Stimulated activated CD8-positive, alpha-beta memory T cell treated with anti-CD3 and anti-CD28 coated beads, Interleukin-15, amount 100 ng/mL, for 24 hours (primary cell): ENCODE measurements at places on chromosomes 16 and 17.
A peak's percentile ranks its signal among the peaks of the same experiment; 100 is the strongest.

GRCh38 chr16:57516176-57516725 is 20.1 kb downstream of the CCDC102A start:
- no peak for DNase-seq

- no peak for DNase-seq
These were observed 17.3 kb downstream of the RFFL start for GRCh38 chr17:35046245-35046644.

GRCh38 chr16:86975445-86975844 is 341.7 kb downstream of the C16orf95 start:
- DNase-seq = no peak

- DNase-seq = no peak
These were observed 8.1 kb downstream of the AMZ2 start for GRCh38 chr17:68255731-68256538.

GRCh38 chr16:65070831-65071432 is 50.9 kb downstream of the CDH11 start:
- no peak for DNase-seq

GRCh38 chr17:979539-980405 is at the start of gene NXN:
TSS of gene NXN (minus strand) at chr17:979776.
- DNase-seq = peak; percentile 97

GRCh38 chr17:76088868-76089576 is 10.0 kb downstream of the ZACN start:
- DNase-seq = no peak

- DNase-seq = no peak
These were observed 28.6 kb upstream of the ITGA3 start for GRCh38 chr17:50027172-50027880.

DNA sequence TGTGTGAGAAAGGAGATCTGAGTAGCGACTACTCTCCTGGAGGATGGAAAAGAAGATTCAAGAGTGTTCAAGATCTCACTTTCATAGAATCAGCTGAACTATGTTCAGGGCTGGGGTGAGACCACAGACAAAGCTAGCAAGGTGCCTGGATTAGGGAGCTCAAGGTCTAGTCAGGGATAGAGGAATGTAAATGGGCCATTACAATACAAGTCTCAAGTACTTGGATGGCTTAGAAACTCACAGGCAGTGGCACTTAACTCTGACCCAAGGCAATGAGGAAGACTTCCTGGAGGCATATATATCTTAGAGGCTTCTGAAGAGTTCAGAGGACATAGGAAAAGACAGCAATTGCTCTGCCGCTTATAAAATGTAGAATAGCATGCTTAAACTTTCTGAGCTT is 184.9 kb upstream of the CDH11 start:
- no peak for DNase-seq

GRCh38 chr16:64481497-64481896 is 640.4 kb downstream of the CDH11 start:
- no peak for DNase-seq

- peak; percentile 33 for DNase-seq
These were observed 759 bp downstream of the ALKBH5 start for GRCh38 chr17:18184143-18185031.

DNA sequence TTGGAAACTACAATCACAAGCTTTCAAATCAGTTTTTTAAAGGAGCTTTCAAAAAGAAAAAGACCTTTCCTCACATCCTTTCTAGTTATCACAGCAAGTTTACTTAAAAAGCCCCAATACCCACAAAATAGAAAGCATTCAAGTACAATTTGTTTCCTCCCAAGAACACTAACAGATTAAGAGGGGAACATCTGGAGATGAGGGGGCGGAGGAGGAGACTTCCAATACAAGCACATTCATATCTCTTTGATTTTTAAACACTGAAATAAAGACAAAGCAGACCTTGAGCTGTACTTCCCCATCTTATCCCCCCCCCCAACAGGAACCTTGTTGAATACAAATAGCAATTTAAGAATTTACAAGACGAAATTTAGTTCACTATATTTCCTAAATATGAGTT is 2.0 kb downstream of the YWHAE start:
- DNase-seq = no peak

DNA sequence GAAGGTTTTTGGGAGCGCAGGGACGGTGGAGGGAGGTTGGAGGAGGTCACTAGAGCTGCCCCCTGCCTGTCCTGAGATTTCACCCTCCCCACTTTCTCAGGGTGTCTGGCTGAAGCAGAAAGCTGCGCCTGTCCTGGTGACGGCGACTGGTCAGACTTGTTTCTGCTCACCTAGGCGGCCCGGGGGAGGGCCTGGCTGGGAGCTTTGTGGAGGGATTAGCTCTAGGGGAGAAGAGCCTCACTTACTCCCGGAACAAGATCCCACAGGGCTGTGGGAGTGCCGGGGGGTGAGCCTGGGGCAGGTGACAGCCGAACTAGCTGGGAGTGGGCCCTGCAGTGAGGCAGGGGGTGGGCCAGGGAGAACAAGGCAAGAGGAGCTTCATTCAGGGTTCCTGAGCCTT is 11.5 kb downstream of the NHERF1 start:
- no peak for DNase-seq

DNA sequence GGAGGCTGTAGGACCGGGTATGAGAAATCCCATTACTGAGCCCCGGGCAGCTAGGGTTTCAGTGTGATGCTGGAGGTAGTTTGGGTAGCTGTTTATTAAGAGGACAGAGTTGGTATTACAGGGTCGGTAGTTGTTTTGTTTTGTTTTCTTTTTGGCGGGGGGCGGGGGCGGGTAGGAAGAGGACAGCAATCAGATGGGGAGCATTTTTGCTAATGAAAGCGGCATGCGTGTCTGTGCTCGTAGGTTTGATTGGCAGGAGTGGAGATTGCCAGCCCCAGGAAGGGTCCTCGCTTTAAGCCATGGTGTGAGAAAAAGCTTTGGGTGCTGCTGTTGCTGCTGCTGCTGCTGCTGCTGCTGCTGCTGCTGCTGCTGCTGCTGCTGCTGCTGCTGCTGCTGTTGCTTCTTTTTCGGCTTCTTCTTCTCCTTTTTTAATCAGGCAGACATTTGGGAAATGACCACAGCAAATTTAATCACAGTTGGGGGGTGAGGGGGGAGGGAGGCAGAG is 498.5 kb upstream of the ZFHX3 start:
- no peak for DNase-seq

- peak; percentile 27 for DNase-seq
These were observed 204.5 kb upstream of the RPL38 start for GRCh38 chr17:73998653-73999645.

DNA sequence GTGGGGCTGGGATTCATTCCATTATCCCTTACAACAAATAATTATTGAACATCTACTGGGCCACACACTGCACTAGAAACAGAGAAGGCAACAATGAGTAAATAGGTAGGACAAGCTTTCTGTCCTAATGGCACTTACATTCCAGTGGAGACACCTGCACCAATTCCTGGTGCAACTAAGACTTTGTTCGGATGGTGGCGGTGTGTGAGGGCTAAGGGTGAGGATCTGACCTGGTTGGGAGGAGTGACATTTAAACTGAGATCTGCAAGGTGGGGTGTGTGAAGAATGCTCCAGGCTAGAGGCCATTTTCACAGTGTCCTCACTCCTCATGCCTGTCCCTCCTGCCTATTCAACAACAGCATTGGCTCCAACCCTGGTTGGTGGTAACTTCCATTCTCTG is 510.0 kb downstream of the XYLT1 start:
- no peak for DNase-seq

DNA sequence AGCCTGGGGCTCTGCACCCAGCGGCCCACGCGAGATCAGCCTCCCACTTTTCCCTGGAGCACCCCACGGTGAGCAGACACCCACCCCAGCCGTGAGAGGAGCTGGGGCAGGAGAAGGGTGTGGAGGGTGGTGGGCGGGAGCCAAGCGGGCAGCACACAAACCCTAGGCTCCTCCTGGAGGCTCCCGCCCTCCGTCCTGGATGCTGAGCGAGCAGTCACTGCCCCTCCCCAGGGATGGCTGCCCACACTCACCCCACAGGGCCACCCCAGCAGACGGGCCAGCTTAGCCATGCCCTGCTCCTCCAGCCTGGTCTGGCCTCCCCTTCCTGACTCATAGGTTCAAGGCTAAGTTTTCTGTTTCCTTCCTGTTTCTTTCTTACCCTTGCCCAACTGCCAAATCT is 15.7 kb upstream of the ABCC3 start:
- no peak for DNase-seq

GRCh38 chr17:6104956-6105648 is 34.9 kb downstream of the WSCD1 start:
- no peak for DNase-seq

DNA sequence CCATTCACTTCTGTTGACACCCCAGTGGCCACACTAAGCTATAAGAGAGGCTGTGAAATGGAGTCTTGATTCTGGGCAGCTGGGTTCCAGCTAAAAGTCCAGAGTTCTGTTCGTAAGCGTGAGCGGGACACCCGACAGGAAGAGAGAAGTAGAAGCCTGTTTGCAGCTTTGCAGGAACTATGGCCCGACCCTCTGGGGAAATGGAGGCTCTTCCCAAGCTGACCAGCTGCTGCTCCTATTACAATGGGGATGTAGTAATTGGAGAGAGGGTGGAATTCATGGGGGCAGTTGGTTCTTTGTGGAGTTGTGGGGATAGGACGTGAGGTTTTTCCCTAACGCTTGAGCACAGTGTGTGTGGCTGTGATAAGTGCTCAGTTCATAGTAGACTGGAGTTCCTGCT is 28.4 kb downstream of the UBALD1 start:
- no peak for DNase-seq

DNA sequence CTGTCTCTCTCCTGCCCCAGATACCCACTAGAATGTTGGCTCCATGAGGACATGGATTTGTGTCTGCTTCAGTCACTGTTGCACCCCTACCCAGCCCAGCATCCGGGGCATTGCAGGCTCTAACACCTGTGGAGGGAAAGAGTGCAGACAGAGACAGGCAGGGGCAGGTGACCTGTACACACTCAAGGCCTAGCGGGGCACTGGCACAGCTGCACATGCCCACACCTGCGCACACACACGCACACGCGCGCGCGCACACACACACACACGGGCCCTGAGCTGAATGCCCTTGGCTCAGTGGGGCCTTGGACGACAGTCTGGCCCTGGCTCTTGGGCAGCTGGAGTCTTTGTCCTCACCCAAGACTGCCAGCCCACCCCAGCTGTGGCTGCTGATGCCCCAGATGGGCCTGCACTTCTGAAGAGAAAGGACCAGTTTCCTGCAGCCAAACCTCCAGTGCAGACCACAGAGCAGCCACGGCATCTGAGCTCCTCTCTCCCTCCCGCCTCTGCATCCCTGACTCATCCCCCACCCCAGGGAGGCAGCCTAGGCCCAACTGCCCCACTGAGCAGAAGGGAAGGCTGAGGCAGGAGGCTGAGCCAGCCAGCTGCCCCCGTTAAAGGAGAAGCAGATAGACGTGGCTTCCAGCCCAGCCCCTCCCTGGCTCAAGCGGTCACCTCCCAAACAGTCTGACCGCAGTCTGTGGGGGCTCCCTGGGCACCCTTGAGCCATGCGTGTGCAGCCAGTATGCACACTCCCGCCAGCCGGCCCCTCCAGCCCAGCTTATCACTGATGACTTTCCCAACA is 12.3 kb upstream of the RAI1 start:
- DNase-seq = no peak

- DNase-seq = no peak
These were observed 75.8 kb upstream of the METTL9 start for GRCh38 chr16:21523411-21524067.

GRCh38 chr17:41420134-41420533 is 4.3 kb downstream of the KRT37 start:
- DNase-seq = no peak

DNA sequence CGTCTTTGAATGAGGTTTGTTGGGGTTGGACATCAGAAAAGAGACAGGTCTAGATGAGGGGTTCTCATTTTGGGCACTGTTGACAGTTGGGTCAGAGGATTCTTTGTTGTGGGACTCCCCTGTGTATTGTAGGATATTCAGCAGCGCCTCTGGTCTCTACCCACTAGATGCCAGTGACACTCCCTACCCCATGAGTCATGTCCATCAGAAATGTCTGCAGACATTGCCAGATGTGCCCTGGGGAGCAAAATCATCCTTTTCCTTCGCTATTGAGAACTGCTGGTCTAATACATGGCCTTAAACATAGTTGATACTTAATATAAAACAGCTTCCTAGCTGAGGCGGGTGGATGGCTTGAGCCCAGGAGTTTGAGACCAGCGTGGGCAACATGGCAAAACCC is 3.1 kb downstream of the ABAT start:
- DNase-seq = no peak

- DNase-seq = no peak
These were observed 96.0 kb downstream of the NXN start for GRCh38 chr17:883586-883962.

DNA sequence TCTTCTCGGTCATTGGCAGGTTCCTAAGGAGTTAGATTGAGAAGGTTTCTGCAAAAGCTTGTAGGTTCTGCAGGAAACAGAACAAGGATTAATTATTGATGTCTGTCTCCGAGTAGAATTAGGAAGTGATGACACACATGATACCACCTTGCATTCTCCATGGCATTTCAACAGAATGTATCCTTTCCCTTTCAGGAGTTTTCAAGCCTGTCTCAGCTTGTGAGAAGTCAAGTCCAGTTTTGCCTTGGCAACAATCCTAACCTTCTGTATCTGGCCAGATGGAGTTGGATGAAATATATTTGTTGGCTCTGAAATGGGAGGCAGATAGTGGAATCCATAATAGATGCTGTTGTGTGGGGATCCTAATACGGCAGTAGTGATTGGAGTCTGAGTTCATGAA is 235.5 kb downstream of the SHISA9 start:
- DNase-seq = no peak

- no peak for DNase-seq
These were observed 10.1 kb downstream of the HIRIP3 start for GRCh38 chr16:29985271-29985811.
